ENCODE measurements at places on chromosomes 4 and X.

- no peak overlapping the region for H3K27ac ChIP-seq
- no peaks in the 10 kb centered on the region for H3K27me3 ChIP-seq
- no peak for DNase-seq
- no peaks in the 10 kb centered on the region for H3K36me3 ChIP-seq
Measured at GRCh38 chrX:133958997-133959688, 26.3 kb downstream of the GPC3 start.

DNA sequence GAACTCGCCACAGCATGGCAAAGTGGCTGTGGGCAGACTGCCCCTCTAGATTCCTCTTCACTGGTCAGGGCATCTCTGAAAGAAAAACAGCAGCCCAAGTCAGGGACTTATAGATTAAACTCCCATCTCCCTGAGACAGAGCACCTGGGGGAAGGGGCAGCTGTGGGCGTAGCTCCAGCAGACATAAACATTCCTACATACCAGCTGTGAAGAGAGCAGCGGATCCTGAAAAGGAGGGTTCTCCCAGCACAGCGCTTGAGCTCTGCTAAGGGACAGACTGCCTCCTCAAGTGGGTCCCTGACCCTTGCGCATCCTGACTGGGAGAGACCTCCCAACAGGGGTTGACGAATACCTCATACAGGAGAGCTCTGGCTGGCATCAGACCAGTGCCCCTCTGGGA, 18.8 kb upstream of the ZMAT1 start:
- no peaks in the 10 kb centered on the region for H3K27me3 ChIP-seq
- H3K36me3 ChIP-seq = no peaks in the 10 kb centered on the region
- DNase-seq = no peak
- H3K4me3 ChIP-seq = no peak overlapping the region
- no peak overlapping the region for H3K27ac ChIP-seq

- no peak overlapping the region for H3K4me3 ChIP-seq
- DNase-seq = no peak
- H3K36me3 ChIP-seq = no peaks in the 10 kb centered on the region
- no peaks in the 10 kb centered on the region for H3K4me1 ChIP-seq
- peaks cover 94% of the 10 kb centered on the region for H3K27me3 ChIP-seq
Measured at GRCh38 chr4:3741217-3742011, 24.8 kb upstream of the ADRA2C start.

DNA sequence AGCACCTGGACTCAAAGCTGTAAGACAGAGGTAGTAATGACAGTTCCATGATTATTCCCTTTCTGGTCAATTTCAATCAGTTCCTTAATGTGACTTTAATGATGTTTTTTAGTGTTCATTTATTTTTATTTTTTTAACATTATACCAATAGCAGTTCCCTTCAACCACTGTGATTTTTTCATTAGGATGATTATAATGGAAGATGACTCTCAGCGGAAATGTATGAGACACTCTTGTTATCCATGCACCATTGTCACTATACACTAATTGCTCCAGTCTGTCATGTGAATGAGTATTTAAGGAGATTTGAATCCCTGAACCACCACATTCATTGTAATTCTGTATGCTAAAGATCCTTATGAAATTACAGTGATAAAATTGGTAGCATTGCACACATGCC, 2102.3 kb upstream of the AGA start:
- no peak overlapping the region for H3K4me3 ChIP-seq
- H3K36me3 ChIP-seq = no peaks in the 10 kb centered on the region
- H3K27ac ChIP-seq = no peak overlapping the region

DNA sequence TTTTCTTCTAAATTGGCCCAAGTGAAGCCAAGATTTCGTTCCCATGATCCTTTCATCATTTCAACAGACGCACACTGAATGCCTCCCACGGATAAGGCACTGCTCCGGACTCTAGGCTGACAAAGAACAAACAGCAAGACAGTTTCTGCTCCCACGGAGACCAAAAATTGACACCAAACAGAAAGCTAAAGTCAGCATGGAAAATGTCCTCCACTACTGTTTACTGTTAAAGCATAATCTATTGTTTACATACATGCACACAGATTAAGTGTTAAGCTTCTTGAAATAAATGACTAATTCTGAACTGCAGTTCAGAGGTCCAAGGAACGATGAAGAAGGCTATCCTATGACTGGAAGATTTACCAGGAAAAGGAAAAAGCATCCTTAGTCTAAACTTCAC, 199.6 kb downstream of the AASDH start:
- no peak overlapping the region for H3K27ac ChIP-seq
- H3K4me3 ChIP-seq = no peak overlapping the region
- H3K27me3 ChIP-seq = no peaks in the 10 kb centered on the region
- no peaks in the 10 kb centered on the region for H3K36me3 ChIP-seq

DNA sequence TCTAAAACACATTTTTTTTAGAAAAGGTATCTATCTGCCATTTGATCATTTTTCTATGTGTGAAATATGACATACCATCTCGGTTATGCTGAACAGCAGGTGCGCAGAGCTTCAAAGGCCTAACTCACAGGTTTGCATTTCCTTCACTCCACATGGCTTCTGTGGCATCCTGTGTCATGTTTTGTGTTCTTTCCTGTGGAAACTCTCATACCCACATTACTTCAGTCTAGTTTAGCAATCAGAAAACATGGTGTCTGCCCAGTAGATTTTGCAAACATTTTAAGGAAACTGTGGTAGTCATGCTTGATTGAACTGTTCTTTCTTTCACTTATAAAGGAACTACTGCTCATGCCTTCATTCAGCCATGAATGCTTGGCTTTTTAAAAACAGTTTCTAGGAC, 11.3 kb upstream of the ARAP2 start:
- H3K4me3 ChIP-seq = no peak overlapping the region
- DNase-seq = no peak
- H3K27ac ChIP-seq = peak overlapping the region; percentile 75
- no peaks in the 10 kb centered on the region for H3K27me3 ChIP-seq
- H3K36me3 ChIP-seq = no peaks in the 10 kb centered on the region

All from heart right ventricle (tissue), 16 donors.